CD4-positive, alpha-beta memory T cell (primary cell): ENCODE measurements at places on chromosomes 3 and 15. TPM values are rescaled to one million over a fixed set of nuclear protein-coding genes. Genes with fewer than 3 reads are reported as not detected.

GRCh38 chr15:85545185-85545584, 164.8 kb downstream of the AKAP13 start:
- no peaks in the 10 kb centered on the region for H3K36me3 ChIP-seq
- DNase-seq, result no peak
- H3K4me3 ChIP-seq, result no peak overlapping the region
- H3K4me1 ChIP-seq, result peaks cover 27% of the 10 kb centered on the region

DNA sequence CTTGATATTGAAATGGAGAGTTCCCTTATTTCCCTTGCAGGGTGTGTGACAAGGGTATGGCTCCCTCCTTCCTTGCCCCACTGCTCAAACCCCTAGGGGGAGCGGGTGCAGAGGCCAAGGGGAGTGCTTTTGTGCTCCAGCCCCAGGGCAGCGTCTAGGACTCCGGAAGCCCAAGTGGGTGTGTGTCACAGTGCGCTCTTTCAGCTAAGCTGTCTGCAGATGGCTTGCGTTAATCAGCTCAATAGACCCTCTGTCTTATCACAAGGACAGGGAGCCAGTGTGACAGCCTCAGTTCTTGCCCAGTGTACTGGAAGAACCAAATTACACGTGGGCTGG, 523.6 kb upstream of the LMCD1 start:
- no peaks in the 10 kb centered on the region for H3K36me3 ChIP-seq
- H3K4me3 ChIP-seq, result no peak overlapping the region
- H3K27ac ChIP-seq, result no peak overlapping the region
- no peaks in the 10 kb centered on the region for H3K4me1 ChIP-seq
- DNase-seq, result no peak

CHRNA7 gene
- total RNA-seq, result not detected

DNA sequence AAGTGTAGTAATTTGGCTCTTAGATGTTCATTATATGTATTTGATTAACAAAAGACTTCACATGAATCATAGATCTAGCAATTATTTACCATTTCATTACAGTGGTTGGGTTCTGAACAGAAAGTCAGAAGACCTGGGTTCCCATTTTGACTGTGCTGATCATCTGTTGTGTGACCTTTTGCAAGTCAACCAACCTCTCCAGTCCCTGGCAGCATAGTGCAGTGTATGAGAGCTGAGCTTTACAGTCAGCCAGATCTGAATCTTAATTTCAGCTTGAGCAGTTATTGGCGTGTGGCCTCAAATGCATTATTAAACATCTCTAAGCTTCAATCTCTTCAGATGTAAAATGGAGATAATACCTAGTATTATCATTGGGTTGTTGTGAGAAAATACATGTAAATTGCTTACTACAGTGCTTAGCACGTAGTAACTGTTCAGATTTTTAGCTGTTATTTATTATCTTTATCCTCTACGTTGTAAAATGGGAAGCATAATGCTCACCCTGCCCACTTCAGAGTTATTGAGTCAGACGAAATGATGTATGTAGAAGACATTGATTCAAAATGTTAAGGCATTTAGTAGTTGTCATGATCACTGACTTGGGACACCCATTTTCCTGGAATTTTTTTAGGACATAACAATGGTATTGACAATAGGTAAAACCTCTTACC, 104.0 kb downstream of the KLHL25 start:
- no peak for DNase-seq
- peaks cover 80% of the 10 kb centered on the region for H3K4me1 ChIP-seq
- H3K27ac ChIP-seq, result peak overlapping the region; percentile 83
- no peaks in the 10 kb centered on the region for H3K27me3 ChIP-seq
- H3K4me3 ChIP-seq, result peak overlapping the region; percentile 71

VGLL3 gene
- not detected for total RNA-seq

DNA sequence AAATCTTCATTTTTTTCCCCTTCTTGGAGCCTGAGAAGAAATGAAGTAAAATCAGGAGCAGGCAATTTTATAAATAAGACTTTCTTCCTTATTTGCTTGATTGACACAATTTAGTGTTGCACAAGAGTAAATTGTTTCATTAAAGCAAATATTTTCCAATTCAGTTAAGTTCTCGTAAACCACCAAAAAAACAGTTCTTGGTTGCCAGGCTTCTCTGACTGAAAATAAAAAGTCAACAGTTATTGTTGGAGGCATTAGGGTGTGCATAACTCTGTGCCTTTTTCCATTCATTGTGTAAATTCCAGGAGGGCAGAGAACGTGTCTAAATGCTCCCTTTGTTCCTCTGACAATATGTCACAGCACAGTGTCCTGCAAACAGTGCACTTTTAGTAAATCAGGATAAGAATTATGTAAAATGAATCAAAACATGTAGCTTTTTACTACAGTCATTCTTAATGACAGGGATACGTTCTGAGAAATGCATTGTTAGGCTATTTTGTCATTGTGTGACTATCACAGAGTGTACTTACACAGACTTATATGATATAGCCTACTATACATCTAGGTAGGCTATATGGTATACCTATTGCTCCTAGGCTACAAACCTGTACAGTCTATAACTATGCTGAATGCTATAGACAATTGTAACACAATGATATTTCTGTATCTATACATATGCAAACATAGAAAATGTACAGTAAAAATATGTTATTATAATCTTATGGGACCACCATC, at the start of gene CP:
Gene CP, minus strand, starts transcription at position 47 of the 735 bp plus-strand sequence. Its CDS starts 37 bp downstream, at position 10.
- DNase-seq, result no peak
- no peaks in the 10 kb centered on the region for H3K27me3 ChIP-seq
- H3K4me1 ChIP-seq, result peaks cover 18% of the 10 kb centered on the region
- H3K36me3 ChIP-seq, result no peaks in the 10 kb centered on the region
- H3K27ac ChIP-seq, result no peak within 1 kb of the TSS

GRCh38 chr3:139044366-139045210, at the start of gene PRR23C:
Gene PRR23C, minus strand, starts transcription at chr3:139044892. Its CDS starts 272 bp downstream, at chr3:139044620.
- no peaks in the 10 kb centered on the region for H3K27me3 ChIP-seq
- no peak for DNase-seq
- no peaks in the 10 kb centered on the region for H3K4me1 ChIP-seq
- H3K4me3 ChIP-seq, result no peak within 1 kb of the TSS
- no peak within 1 kb of the TSS for H3K27ac ChIP-seq

DNA sequence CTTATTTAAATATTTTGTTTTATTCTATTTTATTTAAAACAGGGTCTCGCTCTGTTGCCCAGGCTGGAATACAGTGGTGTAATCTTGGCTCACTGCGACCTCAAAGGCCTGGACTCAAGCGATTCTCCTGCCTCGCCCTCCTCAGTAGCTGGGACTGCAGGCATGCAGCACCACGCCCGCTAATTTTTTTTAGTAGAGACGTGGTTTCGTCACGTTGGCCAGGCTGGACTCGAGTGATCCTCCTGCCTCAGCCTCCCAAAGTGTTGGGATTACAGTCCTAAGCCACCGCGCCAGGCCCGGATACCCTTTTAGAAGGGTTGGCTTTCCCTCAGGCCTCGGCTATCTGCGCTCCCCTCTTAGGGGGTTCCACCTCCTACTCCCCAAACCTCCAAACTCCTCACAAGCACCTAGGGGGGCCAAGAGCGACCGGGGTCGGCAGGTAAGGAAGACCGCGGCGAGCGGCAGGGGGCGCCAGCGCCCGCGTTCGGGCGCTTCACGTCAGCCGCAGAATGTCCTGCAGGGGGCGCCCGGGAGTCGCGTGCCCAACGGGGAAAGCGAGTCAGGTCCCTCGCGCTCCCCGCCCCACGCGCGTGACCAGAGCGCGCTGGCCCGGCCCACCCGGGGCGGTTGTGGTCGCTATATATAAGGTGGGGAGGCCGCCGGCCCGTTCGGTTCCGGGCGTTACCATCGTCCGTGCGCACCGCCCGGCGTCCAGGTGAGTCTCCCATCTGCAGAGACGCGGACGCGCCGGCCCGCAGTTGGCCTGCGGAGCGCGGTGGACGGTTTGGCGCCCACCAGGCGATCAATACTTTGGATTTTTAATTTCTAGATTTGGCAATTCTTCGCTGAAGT, 51.8 kb upstream of the GATM start:
- H3K36me3 ChIP-seq, result no peaks in the 10 kb centered on the region
- peak overlapping the region; percentile 44 for H3K4me3 ChIP-seq
- peak; percentile 78 for DNase-seq
- no peak overlapping the region for H3K27ac ChIP-seq
- peaks cover 12% of the 10 kb centered on the region for H3K4me1 ChIP-seq

DNA sequence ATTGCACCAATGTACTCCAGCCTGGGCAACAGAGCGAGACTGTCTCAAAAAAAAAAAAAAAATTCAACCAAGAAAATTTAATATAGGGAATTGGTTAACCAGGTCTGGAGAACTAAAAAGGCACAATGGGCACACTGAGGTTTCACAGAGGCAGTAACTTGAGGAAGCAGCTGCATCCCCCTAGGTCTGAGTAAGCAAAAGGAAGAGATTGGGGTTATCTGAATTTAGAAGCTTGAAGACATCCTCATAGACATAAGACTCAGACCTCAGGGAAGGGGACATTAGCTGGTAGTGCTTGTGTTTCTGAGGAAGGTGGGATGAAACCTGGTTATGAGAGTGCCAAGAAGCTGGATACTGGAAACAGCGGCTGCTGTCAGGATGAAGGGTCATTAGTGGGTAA, 50.1 kb upstream of the LEKR1 start:
- H3K4me3 ChIP-seq, result no peak overlapping the region
- H3K36me3 ChIP-seq, result no peaks in the 10 kb centered on the region
- H3K4me1 ChIP-seq, result no peaks in the 10 kb centered on the region
- no peaks in the 10 kb centered on the region for H3K27me3 ChIP-seq
- H3K27ac ChIP-seq, result no peak overlapping the region
- DNase-seq, result no peak

GRCh38 chr3:169675091-169675490, 11.6 kb upstream of the MECOM start:
- DNase-seq, result no peak
- no peak overlapping the region for H3K27ac ChIP-seq
- no peak overlapping the region for H3K4me3 ChIP-seq
